ENCODE measurements at places on chromosomes 7 and 10. TPM values are rescaled to one million over a fixed set of nuclear protein-coding genes. Genes with fewer than 3 reads are reported as not detected.

NPTX2 gene
- polyA plus RNA-seq: 6.2 TPM

ZCWPW1 gene
- polyA plus RNA-seq: 17.3 TPM

GRCh38 chr7:50851891-50852290, 69.2 kb upstream of the GRB10 start:
- no peak for DNase-seq

DNA sequence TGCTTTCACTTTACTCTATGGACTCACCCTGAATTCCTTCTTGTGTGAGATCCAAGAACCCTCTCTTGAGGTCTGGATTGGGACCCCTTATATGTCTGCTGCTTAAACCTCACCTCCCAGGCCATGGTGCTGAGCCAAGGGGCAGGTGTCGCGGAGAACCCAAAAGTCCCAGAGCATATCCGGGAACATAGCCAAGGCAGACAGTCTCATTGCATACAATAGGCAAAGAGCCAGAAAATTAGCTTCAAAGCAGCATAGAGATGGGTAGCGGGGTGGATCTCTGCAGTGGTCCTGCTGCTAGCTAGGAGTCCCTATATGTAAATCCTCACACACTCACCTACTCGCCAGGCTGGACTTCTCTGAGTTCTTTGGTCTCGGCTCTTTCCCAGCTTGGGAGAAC, 5.5 kb downstream of the CCL24 start:
- DNase-seq: no peak

DNA sequence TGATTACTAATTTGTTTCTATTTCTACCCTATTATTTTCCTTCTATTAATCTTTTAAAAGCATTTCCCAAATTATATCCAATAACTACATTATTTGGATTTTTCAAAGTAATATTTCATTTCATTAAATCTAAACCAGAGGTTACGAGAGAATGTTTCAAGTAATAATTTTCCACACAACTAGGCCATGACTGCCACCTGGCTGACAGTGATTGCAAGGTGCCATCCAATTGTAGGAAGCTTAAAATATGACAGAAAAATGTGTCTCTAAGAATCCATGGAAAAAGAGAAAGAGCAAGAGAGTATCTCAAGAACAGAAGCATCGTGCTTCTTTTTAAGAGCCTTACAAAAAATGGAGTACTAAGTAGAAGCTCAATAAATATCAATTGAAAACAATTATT, 48.7 kb downstream of the TPK1 start:
- DNase-seq: no peak

- no peak for DNase-seq
These were observed 27.9 kb downstream of the PDLIM1 start for GRCh38 chr10:95262763-95263518.

DNA sequence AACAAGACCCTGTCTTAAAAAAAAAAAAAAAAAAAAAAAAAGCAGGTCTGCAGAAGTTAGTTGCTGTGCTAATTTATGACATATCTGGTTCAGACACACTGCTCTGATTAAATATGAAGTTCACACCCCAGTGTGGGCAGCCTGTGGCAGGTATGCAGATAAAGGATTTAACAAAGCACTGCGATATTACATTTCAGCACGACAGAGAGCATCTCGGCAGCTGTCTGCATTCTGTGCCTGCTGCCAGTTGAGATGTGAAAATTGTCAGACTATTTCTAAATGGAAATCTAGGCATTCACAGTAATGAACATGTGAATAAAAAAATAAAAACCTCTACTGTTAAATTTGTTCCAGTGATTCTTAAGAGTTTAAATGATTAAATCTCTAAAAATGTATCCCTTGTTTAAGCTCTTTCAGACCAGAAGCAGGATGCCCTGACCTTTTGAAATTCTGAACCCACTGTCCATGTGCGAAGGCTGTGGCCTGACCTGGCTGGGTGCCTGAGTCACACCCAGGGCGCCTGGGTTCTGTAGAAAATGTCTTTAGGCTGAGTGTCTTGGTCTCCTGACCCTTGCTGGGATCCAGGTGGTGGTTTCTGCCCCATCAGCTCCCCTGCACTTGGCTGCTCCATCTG, 272.9 kb downstream of the WDR37 start:
- DNase-seq: no peak
